ENCODE measurements at places on chromosomes 3 and 15.

- DNase-seq = peak; percentile 10
Measured at GRCh38 chr3:149291178-149291577, 42.3 kb downstream of the TM4SF18 start.

DNA sequence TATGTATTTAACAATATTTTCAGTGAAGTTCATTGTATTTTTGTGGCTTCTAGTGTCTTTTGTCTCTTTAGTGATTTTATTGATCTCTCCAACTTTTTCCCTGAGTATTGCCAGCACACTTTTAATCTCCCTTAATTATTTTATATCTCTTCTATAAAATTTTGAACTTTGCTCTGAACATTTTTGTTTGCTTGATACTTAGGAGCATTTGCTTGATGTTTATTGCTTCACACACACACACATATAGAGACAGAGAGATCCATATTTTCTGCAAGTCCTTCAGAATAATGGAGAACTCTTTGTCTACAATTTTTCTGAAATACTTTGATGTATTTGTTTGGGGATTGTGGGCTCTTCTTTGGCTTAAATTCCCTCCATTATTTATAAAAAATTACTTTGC, 213.8 kb downstream of the SLC9A9 start:
- no peak for DNase-seq

DNA sequence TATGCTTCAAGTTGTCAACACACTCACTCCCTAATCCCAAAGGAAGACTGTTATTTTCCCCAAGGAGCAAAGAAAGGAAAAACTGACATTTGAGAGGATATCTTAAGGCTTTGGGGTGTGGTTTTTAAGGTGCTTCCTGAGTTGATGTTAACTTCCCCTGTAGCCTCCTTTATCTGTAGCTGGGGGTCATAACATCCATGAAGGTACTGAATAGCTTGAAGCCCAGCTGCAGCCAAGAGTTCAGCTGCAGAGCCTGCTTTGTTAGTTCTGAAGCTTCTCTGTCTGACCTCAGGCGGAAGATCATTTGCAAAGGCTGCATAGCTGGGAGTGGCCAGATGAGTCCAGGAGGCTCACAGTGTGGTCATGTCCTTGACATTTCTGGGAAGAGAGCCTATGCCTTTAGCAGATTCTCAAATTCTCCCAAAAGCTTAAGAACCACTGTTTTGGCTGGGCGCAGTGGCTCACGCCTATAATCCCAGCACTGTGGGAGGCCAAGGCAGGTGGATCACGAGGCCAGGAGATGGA, 165.4 kb downstream of the SV2B start:
- DNase-seq = no peak

GRCh38 chr3:48238531-48239085, 2.3 kb upstream of the ZNF589 start:
- no peak for DNase-seq

- no peak for DNase-seq
Measured at GRCh38 chr3:72255191-72255590, 470.2 kb upstream of the PROK2 start.

- no peak for DNase-seq
Measured at GRCh38 chr3:194001-194400, 2.6 kb upstream of the CHL1 start.

Data from NCI-H2029 (cell line).